ENCODE measurements at places on chromosomes 13 and 19.
A peak's percentile ranks its signal among the peaks of the same experiment; 100 is the strongest.

GRCh38 chr13:98768522-98768921 is 16.1 kb upstream of the SLC15A1 start:
- H3K27me3 ChIP-seq, result peaks cover 6% of the 10 kb centered on the region
- H3K36me3 ChIP-seq, result no peaks in the 10 kb centered on the region
- H3K4me1 ChIP-seq, result no peaks in the 10 kb centered on the region
- H3K4me3 ChIP-seq, result no peak overlapping the region

GRCh38 chr19:977058-977464 is 7.1 kb upstream of the WDR18 start:
- H3K27me3 ChIP-seq, result no peaks in the 10 kb centered on the region
- DNase-seq, result no peak
- H3K4me3 ChIP-seq, result no peak overlapping the region

DNA sequence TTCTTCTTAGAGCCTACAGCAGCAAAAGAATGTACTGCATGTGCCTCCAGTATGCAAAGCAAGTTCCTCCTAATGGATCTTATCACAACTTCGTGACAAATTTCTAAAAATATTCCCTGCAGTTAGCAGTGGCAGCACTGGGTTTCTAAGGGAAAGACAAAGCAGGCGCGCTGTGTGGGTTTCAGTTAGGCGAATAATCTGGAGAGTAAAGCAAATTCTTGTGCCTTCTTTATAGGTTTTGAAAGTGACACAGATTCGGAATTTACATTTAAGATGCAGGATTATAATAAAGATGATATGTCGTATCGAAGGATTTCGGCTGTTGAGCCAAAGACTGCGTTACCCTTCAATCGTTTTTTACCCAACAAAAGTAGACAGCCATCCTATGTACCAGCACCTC is 167.9 kb downstream of the LMO7 start:
- no peak overlapping the region for H3K27ac ChIP-seq
- no peaks in the 10 kb centered on the region for H3K27me3 ChIP-seq
- H3K4me1 ChIP-seq, result peaks cover 3% of the 10 kb centered on the region
- H3K4me3 ChIP-seq, result no peak overlapping the region

DNA sequence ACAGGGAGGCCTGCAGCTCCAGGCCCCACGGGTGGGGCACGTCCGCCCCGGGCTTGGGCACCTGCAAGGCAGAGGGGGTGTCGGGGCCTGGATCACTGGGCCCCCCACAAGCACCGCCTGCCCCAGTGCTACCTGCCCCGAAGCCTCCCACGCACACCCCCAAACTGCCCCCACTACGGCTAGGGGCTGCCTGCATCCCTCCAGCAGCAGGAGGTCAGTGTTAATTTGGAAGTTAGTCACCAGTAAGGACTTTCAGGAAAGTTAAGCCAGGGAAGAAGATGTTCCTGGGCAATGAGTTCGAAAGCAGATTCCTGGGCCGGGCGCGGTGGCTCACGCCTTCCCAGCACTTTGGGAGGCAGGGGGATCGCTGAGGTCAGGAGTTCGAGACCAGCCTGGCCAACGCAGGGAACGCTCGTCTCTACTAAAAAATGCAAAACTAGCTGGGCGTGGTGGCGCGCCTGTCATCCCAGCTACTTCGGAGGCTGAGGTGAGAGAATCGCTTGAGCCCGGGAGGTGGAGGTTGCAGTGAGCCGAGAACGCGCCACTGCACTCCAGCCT is 5.5 kb downstream of the PEAK3 start:
- H3K36me3 ChIP-seq, result peaks cover 17% of the 10 kb centered on the region
- H3K4me1 ChIP-seq, result peaks cover 27% of the 10 kb centered on the region
- no peak overlapping the region for H3K4me3 ChIP-seq
- H3K27me3 ChIP-seq, result no peaks in the 10 kb centered on the region
- H3K27ac ChIP-seq, result no peak overlapping the region

- H3K4me3 ChIP-seq, result no peak overlapping the region
- H3K4me1 ChIP-seq, result no peaks in the 10 kb centered on the region
- H3K36me3 ChIP-seq, result no peaks in the 10 kb centered on the region
- peaks cover 6% of the 10 kb centered on the region for H3K27me3 ChIP-seq
These were observed 39.5 kb upstream of the CNMD start for GRCh38 chr13:52779103-52779502.

DNA sequence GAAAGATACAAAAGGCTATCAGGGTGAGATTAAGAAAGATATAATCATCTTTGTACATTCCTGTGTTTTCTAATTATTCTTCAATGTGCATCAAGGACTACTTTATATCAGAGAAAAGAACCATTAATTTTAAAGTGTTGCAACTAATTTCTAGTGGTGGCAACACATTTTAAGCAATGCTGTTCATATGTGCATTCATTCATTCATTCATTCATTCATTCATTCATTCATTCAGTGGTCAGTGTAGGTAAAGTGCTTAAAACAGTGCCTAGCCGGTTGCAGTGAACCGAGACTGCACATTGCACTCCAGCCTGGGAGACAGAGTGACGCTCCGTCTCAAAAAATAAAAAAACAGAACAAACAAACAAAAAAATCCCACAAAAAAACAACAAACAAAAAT is 155.7 kb upstream of the ZNF536 start:
- no peak overlapping the region for H3K27ac ChIP-seq
- no peaks in the 10 kb centered on the region for H3K4me1 ChIP-seq
- no peak for DNase-seq
- H3K36me3 ChIP-seq, result no peaks in the 10 kb centered on the region
- H3K4me3 ChIP-seq, result no peak overlapping the region
- peaks cover 4% of the 10 kb centered on the region for H3K27me3 ChIP-seq

DNA sequence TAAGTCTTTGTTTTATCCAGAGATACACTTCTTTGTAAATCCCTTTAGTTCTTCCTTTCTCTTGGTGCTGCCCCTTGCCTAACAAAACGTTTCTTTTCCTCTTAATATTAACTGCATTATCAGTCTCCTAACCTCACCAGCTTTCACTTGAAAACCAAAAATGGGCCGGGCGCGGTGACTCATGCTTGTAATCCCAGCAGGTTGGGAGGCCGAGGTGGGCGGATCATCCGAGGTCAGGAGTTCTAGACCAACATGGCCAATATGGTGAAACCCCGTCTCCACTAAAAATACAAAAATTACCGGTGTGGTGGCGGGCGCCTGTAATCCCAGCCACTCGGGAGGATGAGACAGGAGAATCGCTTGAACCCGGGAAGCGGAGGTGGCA is 329.8 kb upstream of the MIR17HG start:
- no peak for DNase-seq
- H3K27me3 ChIP-seq, result no peaks in the 10 kb centered on the region
- no peak overlapping the region for H3K27ac ChIP-seq
- H3K36me3 ChIP-seq, result no peaks in the 10 kb centered on the region
- no peak overlapping the region for H3K4me3 ChIP-seq

DNA sequence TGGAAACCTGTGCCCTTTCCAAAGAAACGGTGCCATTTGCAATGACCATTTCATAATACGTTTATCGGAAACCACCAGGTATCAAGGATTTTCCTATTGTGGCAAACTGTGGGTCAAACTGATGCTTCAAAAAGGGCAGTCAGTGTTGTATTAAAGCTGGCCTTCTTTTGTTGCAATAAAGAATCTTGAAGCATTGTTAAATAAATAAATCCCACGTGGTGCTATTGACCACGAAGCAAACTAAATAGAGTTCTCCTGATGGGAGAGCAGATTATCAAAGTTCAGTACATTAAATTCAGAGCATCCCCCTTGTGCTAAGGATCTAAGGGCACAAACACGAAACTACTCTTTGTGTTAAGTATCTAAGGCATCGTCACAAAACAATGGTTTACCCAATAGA is 545.9 kb upstream of the MIR17HG start:
- no peak overlapping the region for H3K27ac ChIP-seq
- no peaks in the 10 kb centered on the region for H3K36me3 ChIP-seq
- H3K27me3 ChIP-seq, result no peaks in the 10 kb centered on the region
- DNase-seq, result no peak
- H3K4me3 ChIP-seq, result no peak overlapping the region
- H3K4me1 ChIP-seq, result no peaks in the 10 kb centered on the region

DNA sequence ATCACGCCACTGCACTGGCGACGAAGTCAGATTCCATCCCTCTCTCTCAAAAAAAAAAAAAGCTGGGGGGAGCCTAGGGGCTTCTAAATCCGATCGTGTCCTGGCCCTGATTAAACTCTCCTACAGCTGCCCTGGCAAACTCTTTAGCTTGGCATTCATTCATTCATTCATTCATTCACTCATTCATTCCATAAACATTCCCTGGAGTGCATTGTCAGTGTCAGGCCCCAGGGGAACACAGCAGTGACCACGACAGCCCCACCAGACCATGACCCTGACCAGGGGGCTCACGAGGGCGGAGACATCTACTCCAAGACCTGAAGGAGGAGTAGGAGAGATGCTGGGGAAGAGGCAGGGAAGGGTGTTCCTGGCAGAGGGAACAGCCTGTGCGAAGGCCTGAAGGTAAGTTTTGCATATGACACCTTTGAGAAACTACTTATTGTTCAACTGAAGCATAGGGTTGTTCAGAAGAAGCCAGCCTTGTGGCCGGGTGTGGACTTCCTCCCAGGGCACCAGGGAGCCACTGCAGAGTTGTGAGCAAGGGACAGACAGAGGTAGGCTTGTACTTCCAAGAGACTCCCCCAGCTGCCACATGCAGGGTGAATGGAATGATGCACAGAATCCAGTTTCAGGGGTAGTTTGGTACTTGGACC is 24.5 kb downstream of the CEACAM16 start:
- H3K27me3 ChIP-seq, result peaks cover 3% of the 10 kb centered on the region
- peaks cover 23% of the 10 kb centered on the region for H3K4me1 ChIP-seq
- no peak overlapping the region for H3K4me3 ChIP-seq
- no peak for DNase-seq
- H3K27ac ChIP-seq, result no peak overlapping the region

- H3K4me3 ChIP-seq, result no peak overlapping the region
- H3K4me1 ChIP-seq, result peaks cover 28% of the 10 kb centered on the region
- H3K27ac ChIP-seq, result no peak overlapping the region
- no peak for DNase-seq
- no peaks in the 10 kb centered on the region for H3K27me3 ChIP-seq
These were observed 9.7 kb downstream of the CCDC97 start for GRCh38 chr19:41319500-41320184.

- peaks cover 16% of the 10 kb centered on the region for H3K4me1 ChIP-seq
- H3K27ac ChIP-seq, result peak within 1 kb of the TSS; percentile 13
- H3K4me3 ChIP-seq, result peak within 1 kb of the TSS; percentile 71
- no peaks in the 10 kb centered on the region for H3K36me3 ChIP-seq
- DNase-seq, result no peak
- peaks cover 22% of the 10 kb centered on the region for H3K27me3 ChIP-seq
These were observed at the start of gene GRIN3B for GRCh38 chr19:1000095-1000494. Gene GRIN3B (plus strand): TSS chr19:1000419. CDS start chr19:1000438, 19 bp downstream.

DNA sequence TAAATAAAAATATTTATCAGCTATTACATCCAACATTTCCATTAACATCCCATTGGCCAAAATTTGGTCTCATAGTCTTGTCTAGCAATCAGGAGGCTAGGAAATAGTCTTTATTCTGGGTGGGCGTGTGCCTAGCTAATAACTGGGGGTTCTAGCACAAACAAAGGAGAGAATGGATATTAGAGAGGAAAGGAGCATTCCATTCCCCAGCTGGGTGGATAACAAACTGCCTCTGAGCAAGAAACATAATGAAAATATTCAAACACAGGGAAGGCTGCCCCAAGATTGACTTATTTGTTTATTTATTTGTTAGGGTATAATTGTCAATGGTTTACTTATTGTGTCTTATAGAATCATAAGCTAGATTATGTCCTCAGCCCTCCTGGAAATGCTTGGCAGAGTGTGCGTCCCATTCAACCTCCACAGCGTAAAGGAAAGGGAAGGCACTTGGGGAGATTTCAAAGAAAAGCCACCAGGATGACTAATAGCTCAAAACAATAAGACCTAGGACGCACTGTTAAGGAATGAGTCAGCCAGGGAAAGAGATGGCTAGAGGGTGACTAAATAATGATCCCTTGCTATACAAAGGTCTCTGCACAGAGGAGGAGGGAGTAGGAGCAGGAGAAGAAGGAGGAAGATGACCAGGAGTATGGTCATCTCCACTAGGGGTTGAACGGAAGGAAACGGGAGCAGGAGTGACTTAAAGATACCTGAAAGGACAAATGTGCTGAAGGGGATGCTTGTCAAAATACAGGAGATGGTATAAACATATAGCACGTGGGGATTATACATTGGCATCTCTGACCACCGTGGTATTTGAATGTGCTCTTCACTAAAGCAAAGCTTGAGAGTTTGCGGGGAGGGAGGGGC is 23.5 kb upstream of the USP12 start:
- peaks cover 3% of the 10 kb centered on the region for H3K4me1 ChIP-seq
- no peak for DNase-seq
- H3K27ac ChIP-seq, result no peak overlapping the region
- H3K36me3 ChIP-seq, result no peaks in the 10 kb centered on the region
- H3K4me3 ChIP-seq, result no peak overlapping the region
- peaks cover 6% of the 10 kb centered on the region for H3K27me3 ChIP-seq

DNA sequence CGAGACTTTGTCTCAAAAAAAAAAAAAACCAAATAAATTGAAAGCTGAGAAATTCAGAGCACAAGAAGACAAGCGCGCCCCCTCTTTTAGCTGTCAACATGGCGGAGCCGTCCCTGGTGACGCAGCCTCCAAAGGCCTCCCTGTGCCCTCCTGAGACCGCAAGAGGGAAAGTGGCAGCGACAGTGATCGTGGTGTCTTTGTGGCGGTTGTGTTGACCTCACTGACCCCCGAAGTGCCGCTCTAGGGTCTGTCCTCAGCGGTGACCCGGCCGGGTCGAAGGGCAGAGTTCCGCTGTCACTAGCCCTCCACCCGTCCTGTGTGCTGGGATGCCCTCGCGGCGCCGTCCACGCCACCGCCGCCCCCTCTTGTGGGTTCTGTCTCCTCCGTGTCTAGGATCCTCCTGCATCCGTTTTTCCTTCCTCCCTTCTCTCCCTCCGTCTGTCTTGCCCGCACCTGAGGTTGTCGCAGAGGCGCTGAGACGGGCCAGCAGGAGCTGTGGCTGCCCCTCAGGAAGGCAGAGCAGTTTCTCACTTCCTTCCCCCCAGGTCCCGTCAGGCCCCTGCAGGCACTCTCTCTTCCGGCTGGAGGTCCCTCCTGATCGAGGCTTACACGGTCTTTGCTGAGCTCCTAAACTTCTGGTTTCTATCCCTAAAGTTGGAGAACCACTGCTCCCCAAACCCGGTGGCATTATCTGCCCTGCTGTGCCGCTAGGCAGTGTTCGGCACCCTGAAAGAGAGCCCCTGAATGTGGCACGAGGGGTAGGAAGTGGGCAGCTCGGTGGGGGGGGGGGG is 7.2 kb downstream of the UHRF1 start:
- no peaks in the 10 kb centered on the region for H3K36me3 ChIP-seq
- peak overlapping the region; percentile 87 for H3K27ac ChIP-seq
- H3K4me3 ChIP-seq, result peak overlapping the region; percentile 98
- peaks cover 26% of the 10 kb centered on the region for H3K4me1 ChIP-seq
- peak; percentile 46 for DNase-seq

DNA sequence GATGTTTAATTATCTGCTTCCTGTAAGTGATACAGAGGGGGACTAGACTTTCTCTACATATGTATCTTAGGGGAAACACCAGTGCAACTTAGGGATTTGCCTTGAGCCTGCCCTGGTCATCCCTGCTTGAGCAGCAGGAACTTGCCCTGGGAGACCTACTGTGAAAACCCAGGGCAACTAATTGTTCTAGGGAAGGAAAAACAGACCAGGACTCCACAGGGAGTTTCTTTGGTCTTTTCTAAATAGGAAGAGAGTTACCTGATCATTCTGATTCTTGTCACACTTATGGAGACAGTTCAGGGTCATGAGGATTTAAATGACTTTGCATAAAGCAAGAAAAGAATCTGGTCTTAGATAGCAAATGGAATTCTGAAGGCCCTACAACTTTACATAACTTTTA is 89.1 kb downstream of the WASF3 start:
- H3K4me1 ChIP-seq, result no peaks in the 10 kb centered on the region
- no peak for DNase-seq
- no peak overlapping the region for H3K27ac ChIP-seq
- no peak overlapping the region for H3K4me3 ChIP-seq
